ENCODE measurements at places on chromosomes 3 and 15.

DNA sequence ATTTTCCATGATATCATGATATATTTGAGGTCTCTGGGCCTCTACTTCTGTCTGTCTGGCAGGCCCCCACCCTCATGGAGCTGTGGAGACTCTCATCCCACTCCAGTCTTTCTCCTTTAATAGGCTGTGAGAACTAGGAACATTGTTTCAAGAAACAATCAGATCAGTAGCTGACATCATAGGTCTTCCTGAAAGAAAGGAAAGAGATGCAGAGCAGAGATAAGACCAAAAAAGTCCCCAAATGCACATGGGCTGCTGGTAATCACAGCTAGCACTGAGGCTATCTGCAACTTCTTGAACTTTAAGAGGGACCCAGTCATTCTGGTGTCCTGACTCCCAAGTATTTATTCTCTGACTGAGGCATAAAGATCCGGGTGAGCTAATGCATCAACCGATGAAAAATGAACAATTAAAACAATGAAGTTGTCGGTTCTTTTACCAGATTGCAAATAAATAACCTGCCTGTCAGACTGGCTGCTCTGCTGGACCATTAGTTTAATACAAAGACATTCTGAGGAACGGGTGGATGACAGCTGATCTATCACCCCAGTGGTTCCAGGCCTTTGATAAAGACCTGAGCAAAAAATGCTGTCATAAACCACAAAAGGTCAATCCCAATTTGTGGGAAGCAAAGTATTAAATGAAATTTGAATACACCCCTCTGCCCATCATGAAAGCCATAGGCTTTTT, 780.8 kb upstream of the GOLIM4 start:
- DNase-seq, result no peak

DNA sequence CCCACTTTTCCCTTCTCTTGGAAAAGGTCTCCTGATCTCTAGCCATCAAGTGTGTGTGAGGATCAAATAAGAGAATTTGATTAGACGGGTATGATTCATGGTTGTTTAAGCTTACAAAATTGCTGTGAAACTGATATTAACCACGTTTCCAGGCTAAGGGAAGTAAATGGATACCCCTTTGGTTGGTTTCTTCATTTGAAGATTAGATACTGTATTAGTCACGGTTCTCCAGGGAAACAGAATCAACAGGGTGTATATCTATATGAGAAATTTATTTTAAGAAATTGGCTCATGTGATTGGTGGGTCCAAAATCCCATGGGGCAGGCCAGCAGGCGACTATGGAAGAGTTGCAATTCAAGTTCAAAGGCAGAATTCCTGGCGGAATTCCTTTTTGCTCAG, 112.7 kb upstream of the SELENOK start:
- no peak for DNase-seq

DNA sequence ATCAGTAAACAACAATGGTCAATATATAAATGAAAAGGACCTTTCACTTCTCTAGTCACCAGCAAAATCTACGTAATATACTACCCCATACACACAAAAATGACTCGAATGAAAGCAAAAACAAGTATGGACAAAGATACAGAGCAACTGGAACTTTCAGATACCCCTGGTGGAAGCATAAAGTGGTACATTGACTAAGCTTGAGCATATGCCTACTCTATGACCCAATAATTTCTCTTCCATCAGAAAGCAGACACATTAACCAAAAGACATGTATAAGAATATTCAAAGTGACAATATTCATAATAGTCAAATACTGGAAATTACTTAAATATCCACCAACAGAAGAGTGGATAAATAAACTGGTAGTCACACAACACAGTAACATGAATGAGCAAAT, 86.0 kb downstream of the EFL1 start:
- no peak for DNase-seq

GRCh38 chr3:129934234-129935123, 40.0 kb upstream of the TRH start:
- no peak for DNase-seq

DNA sequence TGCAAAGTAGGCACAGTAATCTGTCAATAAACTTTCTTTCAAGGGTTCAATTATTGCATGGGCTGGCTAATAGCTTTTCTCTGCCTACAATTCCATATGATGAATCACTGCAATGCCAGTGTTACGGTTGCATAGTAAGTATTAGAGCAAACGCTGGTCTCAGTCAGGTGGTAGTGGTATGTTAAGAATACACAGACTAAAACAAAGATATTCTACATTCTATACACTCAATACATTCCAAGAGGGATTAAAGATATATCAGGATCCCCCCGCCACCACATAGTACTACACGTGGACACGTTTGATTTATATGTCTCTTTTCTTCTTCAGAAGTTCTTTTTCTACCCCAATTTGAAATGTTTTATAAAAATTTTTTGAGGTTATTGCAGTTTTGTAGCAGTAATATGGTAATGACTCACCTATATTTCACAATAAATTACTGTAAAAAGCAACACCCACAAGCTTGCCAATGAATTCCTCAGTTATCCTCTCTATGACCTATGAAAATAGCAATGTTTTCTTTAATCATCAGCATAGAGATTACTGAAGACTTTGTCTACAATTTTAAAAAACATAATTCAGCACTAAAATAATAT, 68.2 kb downstream of the CD200R1L start:
- DNase-seq, result no peak

DNA sequence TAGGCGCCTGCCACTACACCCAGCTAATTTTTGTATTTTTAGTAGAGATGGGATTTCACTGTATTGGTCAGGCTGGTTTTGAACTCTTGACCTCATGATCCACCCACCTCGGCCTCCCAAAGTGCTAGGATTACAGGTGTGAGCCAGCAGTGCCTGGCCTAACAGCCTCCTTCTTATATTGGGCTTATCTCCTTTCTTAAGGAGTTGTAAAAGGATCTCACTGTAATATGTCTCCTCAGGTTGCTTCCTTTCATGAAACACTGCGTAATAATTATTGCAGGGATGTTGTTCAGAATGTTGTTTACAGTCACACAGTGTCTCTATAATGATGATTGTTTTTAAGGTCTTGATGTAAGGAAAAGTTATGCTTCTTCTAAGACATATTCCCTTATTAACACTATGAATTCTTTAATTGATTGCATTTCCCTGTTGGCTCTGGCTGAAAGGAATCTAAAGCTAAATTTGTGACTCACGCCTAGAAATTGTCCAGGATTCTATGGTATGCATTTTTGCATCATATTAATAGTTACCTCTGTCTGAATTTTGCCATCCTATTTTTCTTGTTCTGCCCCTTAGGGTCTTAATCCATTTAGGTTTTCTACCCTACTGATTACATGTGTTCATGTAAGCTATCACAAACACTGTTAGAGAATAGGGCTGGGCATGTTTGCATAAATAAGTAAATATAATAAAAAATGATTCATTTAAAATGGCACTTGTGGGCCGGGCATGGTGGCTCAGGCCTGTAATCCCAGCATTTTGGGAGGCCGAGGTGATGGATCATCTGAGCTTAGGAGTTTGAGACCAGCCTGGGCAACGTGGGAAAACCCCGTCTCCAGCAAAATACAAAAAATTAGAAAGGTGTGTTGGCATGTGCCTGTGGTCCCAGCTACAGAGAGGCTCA, 24.5 kb upstream of the RNF111 start:
- no peak for DNase-seq

- no peak for DNase-seq
Measured at GRCh38 chr15:23467110-23467600, 20.1 kb upstream of the GOLGA6L2 start.

DNA sequence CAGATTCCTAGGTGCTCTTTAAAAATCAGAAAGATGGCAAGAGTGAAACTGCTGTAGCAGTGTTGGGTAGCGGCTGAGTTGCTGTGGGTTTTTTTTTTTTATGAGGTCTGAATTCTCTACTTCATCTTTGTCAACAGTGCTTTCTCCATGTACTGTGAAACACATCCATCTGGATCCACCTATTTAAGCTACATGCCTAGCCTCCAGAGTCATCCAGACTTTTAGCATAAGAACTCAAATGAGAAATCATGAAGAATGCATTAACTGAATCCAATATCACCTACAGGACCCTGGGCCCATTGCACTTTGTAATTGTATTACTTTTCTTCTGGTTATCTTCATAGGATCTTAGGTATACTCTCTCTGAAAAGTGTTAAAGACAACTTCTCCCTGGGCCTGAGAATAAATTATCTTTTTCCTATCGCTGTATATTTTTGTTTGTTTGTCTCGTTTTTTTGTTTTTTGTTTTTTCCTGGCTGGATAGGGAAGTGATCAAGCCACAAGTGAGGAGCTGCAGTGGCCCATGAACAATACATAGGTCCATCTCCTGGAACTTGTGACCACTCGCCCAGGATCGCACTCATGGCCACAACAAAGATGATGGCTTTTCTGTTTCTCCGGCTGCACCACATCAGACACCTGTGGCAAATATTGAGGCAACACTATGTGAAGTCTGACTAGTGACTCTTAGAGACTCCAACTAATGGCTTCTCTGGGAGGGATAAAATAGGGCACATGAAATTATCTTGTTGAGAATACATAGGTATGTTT, 609.9 kb upstream of the AGTR1 start:
- DNase-seq, result no peak

Data from GM18507 (cell line).